ENCODE measurements at places on chromosomes 5 and 9.

DNA sequence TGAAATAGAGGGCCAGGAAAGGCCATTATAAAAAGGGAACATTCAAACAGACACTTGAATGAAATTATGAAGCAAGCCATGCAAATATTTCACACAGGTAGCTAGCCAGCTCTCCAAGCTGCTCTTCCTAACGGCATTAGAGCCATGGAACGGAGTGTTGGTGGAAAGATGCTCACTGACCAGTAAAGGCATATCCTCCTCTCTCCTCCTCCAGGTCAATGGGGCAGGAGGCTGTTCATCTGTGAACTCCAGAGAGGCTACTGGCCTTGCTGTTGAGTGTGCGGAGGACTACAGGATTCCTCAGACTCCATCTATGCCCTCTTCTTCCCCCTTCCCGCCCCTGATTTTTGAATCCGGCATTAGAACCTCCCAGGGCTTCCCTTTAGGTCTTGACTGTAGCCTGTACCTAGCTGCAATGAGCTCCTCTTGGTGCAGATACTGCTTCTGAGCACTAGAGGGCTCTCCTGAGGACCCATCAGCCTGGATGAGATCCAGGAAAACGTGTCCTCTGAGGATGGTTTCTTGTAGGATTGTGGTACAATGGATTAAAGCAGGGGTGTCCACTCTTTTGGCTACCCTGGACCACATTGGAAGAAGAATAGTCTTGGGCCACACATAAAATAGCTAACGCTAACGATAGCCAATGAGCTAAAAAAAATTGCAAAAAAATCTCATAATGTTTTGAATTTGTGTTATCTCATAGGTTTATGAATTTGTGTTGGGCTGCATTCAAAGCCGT is 162.2 kb downstream of the SREK1 start:
- DNase-seq = peak; percentile 64

GRCh38 chr5:95727764-95728191 is 3.4 kb upstream of the RHOBTB3 start:
- peak; percentile 62 for DNase-seq

- DNase-seq = no peak
Observed at GRCh38 chr9:128077847-128078503, 9.9 kb downstream of the SLC25A25 start.

DNA sequence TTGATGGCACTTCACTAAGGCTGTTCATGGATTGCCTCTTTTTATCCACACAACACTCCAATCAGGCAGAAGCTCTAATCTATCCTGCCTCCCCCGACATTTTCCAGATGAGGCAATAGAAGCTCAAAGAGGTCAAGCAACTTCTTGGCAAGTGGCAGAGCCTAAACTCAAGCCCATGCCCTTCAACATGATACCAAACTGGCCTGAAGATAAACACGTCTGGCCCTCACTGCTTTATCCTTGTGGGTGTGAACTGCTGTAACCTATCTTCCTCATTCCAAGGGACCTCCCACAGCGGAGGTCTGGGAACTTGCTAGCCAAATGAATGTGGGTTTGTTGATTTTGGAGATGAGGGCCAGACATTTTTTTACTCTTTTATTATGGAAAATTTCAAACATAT is 9.5 kb downstream of the SLC35A4 start:
- DNase-seq = no peak

DNA sequence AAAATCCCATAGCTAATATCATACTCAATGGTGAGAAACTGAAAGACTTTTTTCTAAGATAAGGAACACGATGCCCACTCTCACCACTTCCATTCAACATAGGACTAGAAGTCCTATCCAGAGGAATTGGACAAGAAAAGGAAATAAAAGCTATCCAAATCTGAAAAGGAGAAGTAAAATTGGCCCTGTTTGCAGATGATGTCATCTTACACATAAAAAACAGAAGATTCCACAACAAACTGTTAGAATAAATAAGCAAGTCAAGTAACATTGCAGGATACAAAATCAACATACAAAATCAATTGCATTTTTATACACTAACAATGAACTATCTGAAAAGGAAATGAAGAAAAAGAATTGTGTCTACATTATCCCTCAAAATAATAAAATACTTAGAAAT is 308.0 kb downstream of the MCTP1 start:
- DNase-seq = no peak

DNA sequence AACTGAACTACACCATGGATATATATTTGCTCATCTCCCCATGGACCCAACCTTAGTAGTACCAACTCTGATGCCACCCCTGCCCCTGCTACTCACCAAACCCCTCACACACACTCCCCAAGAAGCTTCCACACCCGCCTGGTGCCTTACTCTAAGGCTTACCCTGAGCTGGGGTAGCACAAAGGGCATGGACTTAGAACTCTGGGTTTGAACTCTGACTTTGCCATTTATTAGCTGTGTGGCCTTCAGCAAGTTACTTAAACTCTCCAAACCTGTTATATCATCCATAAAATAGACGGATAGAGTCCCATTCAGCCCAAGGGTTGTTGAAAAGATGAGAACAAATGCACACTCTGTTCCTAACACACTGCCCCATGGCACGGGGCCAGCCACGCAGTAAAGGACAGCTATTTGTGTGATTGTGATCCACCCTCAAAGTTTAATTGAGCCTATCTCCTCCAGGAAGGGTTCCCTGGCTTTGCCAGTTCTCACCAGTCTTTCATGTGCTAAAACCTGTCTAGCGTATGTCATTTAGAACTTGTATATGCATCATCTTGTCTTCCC is 111.0 kb downstream of the KLHL3 start:
- no peak for DNase-seq

- DNase-seq = no peak
Observed at GRCh38 chr9:4422495-4422894, 67.8 kb upstream of the SLC1A1 start.

- DNase-seq = no peak
Observed at GRCh38 chr5:88474574-88474973, 205.9 kb upstream of the TMEM161B start.

Data from Caco-2 (cell line).